Regular cardiac myocyte (primary cell): ENCODE measurements at places on chromosomes 12 and 14. TPM values are rescaled to one million over a fixed set of nuclear protein-coding genes. Genes with fewer than 3 reads are reported as not detected.

The TMEM119 gene
- total RNA-seq, result 0.58 and 15.8 TPM in 2 replicates

The LRP1-AS gene
- total RNA-seq, result 0.19 TPM in 1 of 2 replicates, not detected in the other

The AQP6 gene
- under 0.01 TPM in 1 of 2 replicates, not detected in the other for total RNA-seq

The CEP290 gene
- total RNA-seq, result 14.4 and 32.1 TPM in 2 replicates

The SYCP3 gene
- under 0.01 and 0.85 TPM in 2 replicates for total RNA-seq

The CACNA2D4 gene
- total RNA-seq, result under 0.01 and 0.38 TPM in 2 replicates

The CLEC7A gene
- total RNA-seq, result not detected in 2 replicates

The RIPK3 gene
- 0.19 and 0.56 TPM in 2 replicates for total RNA-seq

The WNT1 gene
- not detected in 2 replicates for total RNA-seq

The KRT5 gene
- total RNA-seq, result 1.4 and 2.3 TPM in 2 replicates

The DEGS2 gene
- total RNA-seq, result under 0.01 and 0.28 TPM in 2 replicates

The CSRP2 gene
- total RNA-seq, result 11.7 and 29.9 TPM in 2 replicates

The ACVR1B gene
- 11.8 and 12.3 TPM in 2 replicates for total RNA-seq

The SDR9C7 gene
- total RNA-seq, result not detected in 2 replicates

The ANO2 gene
- total RNA-seq, result 0.19 and 0.85 TPM in 2 replicates

The ANO4 gene
- 0.38 and 2.3 TPM in 2 replicates for total RNA-seq

The KLC1 gene
- total RNA-seq, result 230 and 231 TPM in 2 replicates

The RNASE7 gene
- not detected in 2 replicates for total RNA-seq

The OR10A7 gene
- not detected in 2 replicates for total RNA-seq

The GLS2 gene
- total RNA-seq, result under 0.01 TPM in 1 of 2 replicates, not detected in the other

The SLC25A21 gene
- under 0.01 and 0.58 TPM in 2 replicates for total RNA-seq

The ASPG gene
- not detected in 2 replicates for total RNA-seq

The TMTC2 gene
- total RNA-seq, result 6.7 and 7.3 TPM in 2 replicates

The ADAM21 gene
- total RNA-seq, result 1.5 and 2.0 TPM in 2 replicates

The PLEKHD1 gene
- total RNA-seq, result under 0.01 TPM in 1 of 2 replicates, not detected in the other

The TDP1 gene
- 23.4 and 33.5 TPM in 2 replicates for total RNA-seq

The NGB gene
- total RNA-seq, result not detected in 2 replicates

The RD3L gene
- not detected in 2 replicates for total RNA-seq

The KRT2 gene
- total RNA-seq, result not detected in 2 replicates

The CISTR gene
- total RNA-seq, result not detected in 2 replicates
